ENCODE measurements at places on chromosomes 6 and 20.

- H3K4me3 ChIP-seq = no peak overlapping the region
- H3K27me3 ChIP-seq = no peaks in the 10 kb centered on the region
- no peak for DNase-seq
These were observed 29.9 kb downstream of the EZR start for GRCh38 chr6:158789115-158789917.

GRCh38 chr6:106747139-106747538 is 117.8 kb downstream of the QRSL1 start:
- H3K4me1 ChIP-seq = no peaks in the 10 kb centered on the region
- no peak for DNase-seq
- H3K36me3 ChIP-seq = no peaks in the 10 kb centered on the region
- H3K27me3 ChIP-seq = no peaks in the 10 kb centered on the region
- H3K4me3 ChIP-seq = no peak overlapping the region

DNA sequence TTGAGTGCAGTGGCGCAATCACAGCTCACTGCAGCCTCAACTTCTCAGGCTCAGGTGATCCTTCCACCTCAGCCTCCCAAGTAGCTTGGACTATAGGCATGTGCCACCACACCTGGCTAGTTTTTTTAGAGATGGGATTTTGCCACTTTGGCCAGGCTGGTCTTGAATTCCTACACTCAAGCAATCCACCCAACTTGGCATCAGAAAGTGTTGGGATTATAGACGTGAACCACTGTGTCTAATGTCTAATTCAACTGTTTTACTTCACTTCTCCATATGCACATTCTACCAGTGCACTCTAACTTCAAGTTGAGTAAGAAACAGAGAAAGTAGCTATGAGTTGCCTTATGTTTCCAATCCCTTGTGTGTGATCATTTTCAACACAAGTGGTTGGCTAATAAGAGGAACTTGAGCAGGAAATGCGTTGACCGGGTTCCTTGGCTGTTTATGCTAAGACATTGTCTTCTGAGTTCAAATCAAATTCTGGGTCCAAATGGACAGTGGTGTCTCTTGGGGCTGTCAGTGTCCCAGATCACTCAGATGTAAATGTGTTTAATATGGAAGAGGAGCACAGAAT is 23.9 kb downstream of the ZNF337 start:
- no peaks in the 10 kb centered on the region for H3K27me3 ChIP-seq
- no peak for DNase-seq
- H3K4me3 ChIP-seq = no peak overlapping the region
- H3K27ac ChIP-seq = no peak overlapping the region

DNA sequence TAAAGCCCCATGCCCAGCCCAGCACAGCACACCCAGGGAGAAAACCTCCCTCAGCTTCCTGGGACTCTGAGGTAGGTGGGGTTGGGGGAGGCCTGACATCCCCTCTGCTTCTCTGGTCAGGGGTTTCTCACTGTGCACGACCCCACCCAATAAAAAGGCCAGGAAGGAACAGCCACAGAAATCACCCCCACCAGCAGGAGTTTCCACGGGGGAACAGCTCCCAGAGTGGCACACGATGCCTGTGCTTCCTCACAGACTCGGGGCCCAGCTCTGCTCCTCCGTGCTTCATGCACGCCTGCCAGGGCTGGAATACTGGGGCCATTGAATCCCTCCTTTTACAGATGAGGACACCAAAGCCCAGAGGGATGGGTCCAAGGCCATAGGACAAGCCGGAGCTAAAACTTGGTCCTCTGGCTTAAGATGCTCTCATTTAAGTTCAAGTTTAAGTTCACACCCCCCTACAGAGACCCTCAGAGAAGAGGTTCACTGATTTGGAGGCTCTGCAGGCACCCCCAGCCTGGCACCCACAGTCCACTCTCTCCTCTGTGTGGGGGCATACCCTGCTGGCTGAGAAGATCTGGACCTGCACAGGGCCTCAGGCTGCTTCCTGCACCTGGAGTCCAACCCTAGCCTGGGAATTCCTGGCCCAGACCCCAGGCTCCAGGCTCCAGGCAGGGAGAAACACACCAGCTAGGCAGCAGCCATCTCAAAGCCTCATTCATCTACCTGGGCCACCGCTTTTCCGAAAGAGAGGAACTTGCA is 14.3 kb downstream of the ACSS1 start:
- no peaks in the 10 kb centered on the region for H3K27me3 ChIP-seq
- DNase-seq = no peak
- no peak overlapping the region for H3K4me3 ChIP-seq
- H3K4me1 ChIP-seq = peaks cover 7% of the 10 kb centered on the region

GRCh38 chr6:118559659-118560058 is 11.6 kb downstream of the PLN start:
- H3K4me3 ChIP-seq = no peak overlapping the region
- no peak overlapping the region for H3K27ac ChIP-seq
- H3K27me3 ChIP-seq = no peaks in the 10 kb centered on the region
- no peak for DNase-seq
- H3K4me1 ChIP-seq = no peaks in the 10 kb centered on the region

GRCh38 chr6:3181105-3181504 is 23.8 kb upstream of the TUBB2A start:
- no peak overlapping the region for H3K27ac ChIP-seq
- H3K4me1 ChIP-seq = peaks cover 11% of the 10 kb centered on the region
- no peaks in the 10 kb centered on the region for H3K36me3 ChIP-seq
- no peak overlapping the region for H3K4me3 ChIP-seq
- H3K27me3 ChIP-seq = no peaks in the 10 kb centered on the region

DNA sequence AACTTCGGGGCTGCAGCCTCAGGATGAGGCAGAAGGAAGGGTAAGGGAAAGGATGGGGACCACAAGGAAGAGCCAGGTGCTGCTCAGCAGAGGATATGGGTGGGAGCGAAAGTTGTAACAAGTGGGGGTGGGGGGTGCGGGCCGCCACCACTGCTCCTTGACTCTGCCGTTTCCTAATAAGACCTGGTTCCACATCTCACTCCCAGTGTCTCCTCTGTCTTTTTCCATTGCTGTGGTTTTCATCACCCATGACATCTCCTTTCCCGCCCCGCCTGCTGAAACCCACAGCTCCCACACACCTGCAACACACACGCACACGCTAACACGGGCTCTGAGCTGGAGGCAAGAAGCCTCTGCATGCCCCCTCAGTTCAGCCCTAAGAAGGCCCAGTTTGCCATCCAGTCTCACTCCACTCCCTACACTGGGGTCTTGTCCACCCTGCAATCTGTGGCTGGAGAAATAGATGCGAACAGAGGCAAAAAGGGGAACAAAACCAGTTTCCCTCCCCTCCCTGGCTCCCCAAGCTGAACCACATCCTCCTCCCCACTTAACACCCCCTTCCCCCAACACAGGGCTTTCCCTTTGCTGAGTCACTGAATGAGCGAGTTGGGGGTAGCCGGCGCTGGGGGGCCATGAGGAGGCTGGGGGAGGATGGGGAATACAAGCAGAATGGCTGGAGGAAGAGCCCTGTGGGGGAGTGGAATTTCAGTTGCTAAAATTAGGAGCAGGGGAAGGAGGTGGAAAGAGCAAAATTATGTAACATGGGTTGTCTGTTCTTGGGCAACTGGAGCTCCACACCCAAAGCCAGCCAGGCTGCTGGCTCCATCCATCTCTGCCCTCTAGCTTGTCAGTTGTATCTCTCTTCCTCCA is 11.5 kb downstream of the NFKBIL1 start:
- H3K36me3 ChIP-seq = peaks cover 66% of the 10 kb centered on the region
- no peaks in the 10 kb centered on the region for H3K27me3 ChIP-seq
- no peak overlapping the region for H3K4me3 ChIP-seq
- peaks cover 7% of the 10 kb centered on the region for H3K4me1 ChIP-seq

DNA sequence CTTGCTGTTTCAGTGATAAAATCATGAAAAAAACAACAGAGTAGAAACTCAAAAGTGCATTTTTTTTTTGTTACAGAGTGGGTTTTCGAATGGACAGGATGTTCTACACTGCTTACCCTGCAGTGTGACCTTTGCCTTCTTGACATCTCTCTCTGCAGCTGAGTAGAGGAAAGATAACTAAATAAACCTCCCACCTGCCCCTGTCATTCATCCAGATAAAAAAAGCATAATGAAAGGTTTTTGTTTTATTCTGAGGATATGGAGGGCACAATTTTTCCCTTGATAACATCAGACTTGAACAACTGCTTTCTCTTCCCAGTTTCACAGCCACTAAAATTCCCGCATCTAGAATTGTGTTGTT is 193.6 kb upstream of the FOXQ1 start:
- no peak overlapping the region for H3K27ac ChIP-seq
- H3K27me3 ChIP-seq = no peaks in the 10 kb centered on the region
- no peaks in the 10 kb centered on the region for H3K36me3 ChIP-seq
- H3K4me1 ChIP-seq = no peaks in the 10 kb centered on the region

- no peaks in the 10 kb centered on the region for H3K36me3 ChIP-seq
- H3K4me3 ChIP-seq = no peak overlapping the region
- H3K27me3 ChIP-seq = no peaks in the 10 kb centered on the region
- DNase-seq = no peak
These were observed 105.6 kb upstream of the PLCB4 start for GRCh38 chr20:8963330-8963729.

GRCh38 chr20:15576411-15576810 is 996.8 kb downstream of the KIF16B start:
- no peaks in the 10 kb centered on the region for H3K36me3 ChIP-seq
- H3K27ac ChIP-seq = no peak overlapping the region
- no peak overlapping the region for H3K4me3 ChIP-seq

DNA sequence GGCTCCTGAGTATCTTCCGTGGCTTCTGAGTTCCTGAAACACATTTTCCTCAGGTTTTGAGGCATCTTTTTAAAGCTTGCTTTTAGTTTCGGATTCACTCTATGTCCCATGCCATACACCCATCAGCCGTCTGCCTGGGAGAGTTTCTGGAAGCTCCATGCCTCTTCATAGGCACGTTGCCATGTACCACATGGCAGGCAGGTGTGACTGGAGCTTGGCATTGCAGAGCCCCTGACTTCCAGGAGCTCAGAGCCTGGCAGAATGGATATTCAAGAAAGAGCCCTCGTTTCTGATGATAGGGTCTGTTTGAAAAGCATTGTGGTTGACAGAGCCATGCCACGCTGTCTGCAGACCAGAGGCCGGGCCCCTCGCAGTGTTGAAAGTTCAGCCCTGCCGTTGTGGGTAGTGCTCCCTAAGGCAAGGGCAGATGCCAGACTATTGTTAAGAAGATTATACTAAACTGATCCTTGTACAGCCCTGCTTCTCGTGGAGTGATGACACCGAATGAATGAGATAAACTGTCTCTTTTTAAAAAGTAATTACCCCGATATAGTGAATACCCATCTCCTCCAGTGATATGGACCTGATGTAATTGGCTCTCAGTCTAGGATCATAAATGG is 100.0 kb downstream of the RPP40 start:
- DNase-seq = no peak
- no peaks in the 10 kb centered on the region for H3K4me1 ChIP-seq
- H3K27ac ChIP-seq = no peak overlapping the region
- H3K4me3 ChIP-seq = no peak overlapping the region
- H3K36me3 ChIP-seq = peaks cover 39% of the 10 kb centered on the region

- H3K27me3 ChIP-seq = no peaks in the 10 kb centered on the region
- peaks cover 47% of the 10 kb centered on the region for H3K36me3 ChIP-seq
- DNase-seq = no peak
- H3K4me3 ChIP-seq = peak overlapping the region; percentile 97
- H3K4me1 ChIP-seq = peaks cover 12% of the 10 kb centered on the region
These were observed 1.2 kb downstream of the PANK2 start for GRCh38 chr20:3890398-3890751.

- no peak for DNase-seq
- H3K4me3 ChIP-seq = no peak overlapping the region
- H3K36me3 ChIP-seq = peaks cover 20% of the 10 kb centered on the region
- H3K4me1 ChIP-seq = peaks cover 6% of the 10 kb centered on the region
- no peak overlapping the region for H3K27ac ChIP-seq
These were observed 4.8 kb downstream of the PPP1R10 start for GRCh38 chr6:30612213-30612612.

- H3K27ac ChIP-seq = no peak overlapping the region
- no peaks in the 10 kb centered on the region for H3K36me3 ChIP-seq
- H3K4me3 ChIP-seq = no peak overlapping the region
- no peak for DNase-seq
- H3K4me1 ChIP-seq = no peaks in the 10 kb centered on the region
These were observed 458.7 kb downstream of the RNF144B start for GRCh38 chr6:18845896-18846295.

DNA sequence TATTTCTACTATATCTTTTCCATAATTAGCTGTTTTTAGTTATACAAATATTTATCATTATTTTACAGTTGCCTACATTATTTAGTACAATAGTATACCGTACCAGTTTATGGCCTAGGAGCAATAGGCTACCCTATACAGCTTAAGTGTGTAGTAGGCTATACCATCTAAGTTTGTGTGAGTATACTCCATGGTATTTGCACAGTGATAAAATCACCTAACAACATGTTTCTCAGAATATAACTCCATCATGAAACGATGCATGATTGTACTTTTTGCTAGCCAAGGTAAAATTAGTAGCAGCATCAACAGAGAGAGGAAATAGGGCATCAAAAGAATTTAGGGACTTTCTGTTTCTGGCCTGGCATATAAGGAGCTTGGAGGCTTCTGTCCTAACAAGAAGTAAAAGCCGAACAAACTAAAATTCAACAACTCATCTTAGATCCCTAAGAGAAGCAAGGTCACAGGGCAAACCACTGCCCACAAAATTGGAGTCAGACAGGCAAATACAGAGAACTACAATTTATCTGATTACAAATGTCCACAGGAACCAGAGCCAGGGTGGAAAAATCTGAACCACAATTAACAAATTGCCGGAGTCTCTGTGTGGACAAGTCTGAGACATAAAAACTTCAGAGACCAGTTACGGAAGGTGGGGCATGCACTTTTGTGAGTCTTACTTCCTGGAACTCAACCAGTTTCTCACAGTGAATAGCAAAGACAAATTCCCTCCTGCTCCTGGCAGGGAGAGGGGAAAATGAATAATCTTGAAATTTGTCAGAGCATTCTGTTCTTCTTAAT is 671.4 kb downstream of the RFPL4B start:
- H3K27me3 ChIP-seq = no peaks in the 10 kb centered on the region
- no peak for DNase-seq
- H3K4me1 ChIP-seq = no peaks in the 10 kb centered on the region
- H3K27ac ChIP-seq = no peak overlapping the region
- H3K4me3 ChIP-seq = no peak overlapping the region

DNA sequence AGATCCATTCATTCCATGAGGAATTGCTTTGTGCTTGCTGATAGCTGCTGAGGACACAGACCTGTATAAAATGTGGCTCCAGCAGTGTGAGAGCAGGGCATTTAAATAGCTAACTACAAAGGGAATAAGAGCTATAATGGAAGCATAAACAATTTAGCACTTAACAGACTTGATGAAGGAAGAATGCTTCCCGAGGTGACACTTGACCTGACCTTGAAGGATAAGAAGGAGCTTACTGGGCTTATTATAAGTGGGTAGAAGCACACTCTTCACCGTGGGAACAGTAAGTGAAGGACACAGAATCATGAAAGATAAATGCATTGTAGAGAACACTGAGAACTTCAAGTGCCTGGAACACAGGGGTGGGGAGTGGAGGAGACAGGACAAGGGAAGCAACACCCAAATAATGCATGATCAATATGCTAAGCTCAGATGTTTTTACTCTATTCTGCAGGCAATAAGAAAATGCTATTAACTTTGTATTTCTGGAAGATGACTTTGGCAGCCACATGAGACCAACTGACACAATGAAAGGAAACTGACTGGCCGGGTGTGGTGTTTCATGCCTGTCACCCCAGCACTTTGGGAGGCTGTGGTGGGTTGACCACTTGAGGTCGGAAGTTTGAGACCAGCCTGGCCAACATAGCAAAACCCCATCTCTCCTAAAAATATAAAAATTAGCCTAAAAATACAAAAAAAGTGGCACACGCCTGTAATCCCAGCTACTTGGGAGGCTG is 84.2 kb downstream of the EPB41L2 start:
- no peak overlapping the region for H3K4me3 ChIP-seq
- H3K36me3 ChIP-seq = no peaks in the 10 kb centered on the region
- H3K4me1 ChIP-seq = peaks cover 23% of the 10 kb centered on the region
